ENCODE measurements at places on chromosomes 4 and X.

DNA sequence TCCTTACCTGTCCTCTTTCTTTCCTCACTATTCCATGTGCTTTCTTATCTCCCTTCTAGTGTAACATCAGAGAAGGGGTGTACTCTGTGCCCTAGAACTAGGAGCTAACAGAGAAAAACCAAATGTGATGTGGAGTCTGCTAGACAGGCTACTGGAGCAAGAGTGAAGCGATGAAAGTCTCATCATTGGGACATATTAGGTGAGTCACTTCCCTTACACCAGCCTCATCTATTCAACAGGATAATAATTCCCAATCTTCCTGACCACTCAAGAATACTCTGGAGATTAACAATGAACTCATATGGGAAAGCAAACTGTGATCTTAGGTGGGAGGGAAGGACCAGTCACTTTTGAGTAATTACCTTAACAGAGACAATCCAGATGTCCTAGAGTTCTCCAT is 58.1 kb downstream of the RAB40A start:
- no peak for DNase-seq

DNA sequence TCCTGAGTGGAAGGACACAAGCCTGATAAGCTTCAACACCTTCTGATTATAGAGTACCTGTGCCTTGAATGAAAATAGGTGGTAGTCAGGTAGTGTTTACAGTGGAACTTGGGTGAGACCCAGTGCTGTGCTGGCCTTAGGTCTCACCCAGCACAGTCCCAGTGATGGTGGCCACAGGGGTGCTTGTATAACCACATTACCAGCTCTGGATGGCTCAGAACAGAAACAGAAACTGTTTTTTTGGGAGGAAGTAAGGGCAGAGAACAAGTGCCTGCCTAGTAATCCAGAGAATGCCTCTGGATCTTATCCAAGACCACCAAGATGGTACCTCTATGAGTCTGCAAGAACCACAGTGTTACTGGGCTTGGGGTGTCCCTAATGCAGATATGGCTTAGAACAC is 171.5 kb upstream of the DIPK2B start:
- DNase-seq = no peak

- DNase-seq = no peak
Measured at GRCh38 chr4:99219072-99219471, at the start of gene ADH6. Gene ADH6, minus strand, starts transcription at chr4:99219246. Its CDS starts 94 bp downstream, at chr4:99219152.

DNA sequence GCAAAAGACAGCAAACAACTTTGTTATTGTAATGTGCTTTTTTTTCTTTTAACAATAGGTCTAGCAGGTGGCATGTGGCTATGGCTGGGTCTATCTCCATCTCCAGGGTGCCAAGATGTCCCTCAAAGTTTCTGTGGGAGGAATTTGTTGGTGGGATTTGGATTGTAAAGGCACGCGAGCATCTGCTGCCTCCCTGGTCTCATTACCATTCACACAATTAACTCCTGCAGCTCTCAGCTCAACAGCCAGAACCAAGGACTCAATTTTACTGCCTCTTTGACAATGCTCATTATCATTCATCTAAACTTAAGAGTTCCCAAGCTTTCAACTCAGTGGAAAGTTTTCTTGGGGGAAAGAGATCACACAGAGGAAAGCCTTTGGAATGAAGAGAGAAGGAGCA is 10.9 kb upstream of the PCDH18 start:
- DNase-seq = no peak

GRCh38 chrX:143461606-143462005 is 55.7 kb downstream of the SPANXN3 start:
- DNase-seq = no peak

- no peak for DNase-seq
Measured at GRCh38 chr4:98473046-98473445, 185.4 kb downstream of the TSPAN5 start.

- DNase-seq = no peak
Measured at GRCh38 chrX:133706890-133707289, 278.5 kb downstream of the GPC3 start.

GRCh38 chrX:151974336-151975227 is at the start of gene GABRE:
Gene GABRE, minus strand, starts transcription at chrX:151974676. Its CDS starts 51 bp downstream, at chrX:151974625.
- DNase-seq = peak; percentile 74

DNA sequence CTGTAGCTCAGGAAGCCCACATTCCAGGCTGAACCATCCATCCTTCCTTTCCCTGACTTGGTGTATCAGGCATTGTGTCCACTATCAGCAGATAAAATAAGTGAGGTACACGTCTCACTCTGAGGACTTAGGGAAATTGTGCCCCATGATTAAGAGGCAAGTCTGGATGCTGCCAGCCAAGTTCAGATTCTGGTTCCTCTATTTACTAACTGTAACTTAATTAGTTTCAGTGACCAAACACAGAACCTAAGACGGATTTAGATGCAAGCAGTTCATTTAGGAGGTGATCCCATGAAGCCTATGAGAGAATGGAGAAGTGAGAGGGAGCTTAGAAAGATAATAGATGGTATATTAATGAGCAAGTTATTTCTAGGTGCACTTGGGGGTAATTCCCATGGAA is 56.6 kb upstream of the PACRGL start:
- DNase-seq = no peak

GRCh38 chr4:127574643-127575042 is 58.1 kb upstream of the INTU start:
- DNase-seq = no peak

DNA sequence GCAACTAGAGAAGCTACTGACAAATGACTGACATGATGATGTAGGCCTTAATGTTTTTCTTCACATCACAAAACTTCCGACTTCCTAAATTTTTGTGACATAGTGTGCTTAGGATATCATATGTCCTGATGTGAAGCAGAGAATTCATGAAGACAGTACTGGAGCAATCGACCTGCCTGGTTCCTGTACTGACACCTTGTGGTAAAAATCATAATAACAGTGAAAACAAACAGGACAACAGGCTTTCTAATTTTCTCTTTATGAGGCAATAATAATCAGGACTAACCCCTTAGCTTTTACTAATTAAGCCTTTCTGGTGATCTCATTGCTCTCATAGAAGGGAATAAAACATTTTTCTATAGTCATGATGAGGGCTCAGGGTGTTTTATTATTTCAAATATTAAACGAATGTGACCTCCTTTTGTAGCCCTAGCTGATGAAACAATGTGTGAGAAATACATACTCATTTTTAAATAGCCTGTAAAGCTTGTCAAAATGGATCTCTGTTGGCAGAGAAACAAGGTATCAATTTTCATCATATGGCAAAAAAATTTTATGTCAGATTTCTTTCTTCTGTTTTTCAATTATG is 158.4 kb downstream of the TENT5D start:
- no peak for DNase-seq

DNA sequence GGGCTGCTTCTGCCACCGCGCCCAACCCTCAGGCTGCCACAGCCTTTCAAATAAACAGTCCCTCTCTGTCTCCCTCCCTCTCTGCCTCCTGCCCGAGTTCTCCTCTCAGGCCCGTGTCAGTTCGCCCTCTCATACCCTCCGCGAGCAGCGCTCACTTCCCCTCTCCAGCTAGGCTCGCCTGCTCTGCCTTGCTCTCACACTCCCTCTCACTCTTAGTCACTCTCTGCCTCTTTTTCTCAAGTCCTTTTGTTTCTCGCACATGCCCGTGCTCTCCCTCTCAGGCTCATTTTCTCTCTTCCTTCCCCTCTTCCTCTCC is 3.2 kb downstream of the EFNB1 start:
- peak; percentile 77 for DNase-seq

GRCh38 chr4:52038103-52038912 is at the start of gene SGCB:
Gene SGCB, minus strand, starts transcription at chr4:52038299. Its CDS starts 40 bp downstream, at chr4:52038259.
- no peak for DNase-seq

DNA sequence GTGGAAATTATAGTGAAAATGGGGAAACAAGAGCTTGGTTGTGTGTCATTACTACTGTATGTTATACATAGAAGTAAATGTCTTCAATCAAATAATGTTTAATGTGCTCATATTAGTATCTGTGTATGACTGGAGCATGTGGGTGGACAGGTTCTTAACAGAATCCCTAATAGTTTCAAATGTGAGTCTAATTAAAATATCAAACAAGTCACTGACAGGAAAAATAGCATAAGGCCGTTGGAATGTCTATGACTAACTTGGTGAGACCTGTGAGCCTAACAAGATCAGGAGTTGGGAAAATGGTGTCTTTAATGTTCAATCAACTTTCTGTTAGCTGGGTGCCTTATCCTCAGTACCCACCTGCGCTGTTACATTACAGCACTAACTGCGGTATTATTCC is 6.2 kb upstream of the CXCL3 start:
- no peak for DNase-seq

- DNase-seq = no peak
Measured at GRCh38 chr4:176484301-176484984, 164.7 kb downstream of the SPCS3 start.

DNA sequence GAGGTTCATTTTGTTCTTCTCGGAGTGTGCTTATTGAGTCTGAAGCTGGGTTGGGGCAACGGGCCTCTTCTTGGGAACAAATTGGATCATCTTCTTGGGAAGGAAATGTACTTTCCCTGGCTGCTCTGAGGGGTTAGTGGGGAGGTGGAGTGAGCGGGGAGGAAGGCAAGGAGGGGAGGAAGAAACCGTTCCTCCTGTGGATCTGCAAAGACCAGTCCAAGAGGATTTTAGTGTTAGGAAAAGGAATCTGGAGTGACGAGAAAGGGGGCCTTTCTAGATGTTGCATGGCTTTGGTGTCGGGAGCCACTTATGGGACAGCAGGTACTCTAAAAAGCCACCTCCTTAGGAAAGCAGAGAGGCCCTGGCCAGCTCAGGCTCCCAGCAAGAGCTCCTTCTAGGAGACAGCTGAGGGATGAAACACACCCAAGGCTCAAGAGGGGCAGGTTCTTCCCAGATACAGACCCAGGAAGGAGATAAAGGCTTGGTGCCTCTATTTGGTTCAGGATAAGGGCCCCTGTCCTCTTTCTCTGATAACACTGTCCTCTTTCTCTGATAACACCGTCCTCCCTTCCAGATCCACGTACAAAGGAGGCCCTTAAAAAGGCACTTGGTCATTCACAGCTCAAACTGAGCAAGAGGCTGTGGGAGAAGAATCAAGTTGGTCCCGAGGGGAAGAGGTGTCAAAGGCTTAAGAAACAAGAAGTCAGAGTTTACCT is 451 bp downstream of the SOD3 start:
- DNase-seq = no peak
